GM23248 (cell line): ENCODE measurements at places on chromosomes 11 and 22. TPM values are rescaled to one million over a fixed set of nuclear protein-coding genes. Genes with fewer than 3 reads are reported as not detected.

Gene OR52H1
- polyA plus RNA-seq, result not detected in 2 replicates

Gene SNX32
- 0.51 and 0.98 TPM in 2 replicates for polyA plus RNA-seq

Gene ZNF70
- 1.0 and 1.2 TPM in 2 replicates for polyA plus RNA-seq

Gene TYR
- not detected in 2 replicates for polyA plus RNA-seq

Gene SLC5A1
- not detected in 2 replicates for polyA plus RNA-seq

Gene ROBO3
- 9.9 and 12.1 TPM in 2 replicates for polyA plus RNA-seq

Gene ARHGAP32
- polyA plus RNA-seq, result 1.2 and 1.3 TPM in 2 replicates

Gene OR51E2
- polyA plus RNA-seq, result not detected in 2 replicates

Gene MAPK8IP2
- polyA plus RNA-seq, result 0.06 and 0.09 TPM in 2 replicates

Gene OR8D1
- not detected in 2 replicates for polyA plus RNA-seq

Gene OR4C11
- not detected in 2 replicates for polyA plus RNA-seq

Gene C11orf87
- 0.94 and 1.1 TPM in 2 replicates for polyA plus RNA-seq

Gene OTOG
- polyA plus RNA-seq, result not detected in 2 replicates

Gene HORMAD2
- not detected in 2 replicates for polyA plus RNA-seq

Gene CECR2
- polyA plus RNA-seq, result 0.10 TPM in 1 of 2 replicates, not detected in the other

Gene CCDC188
- 1.2 TPM in 2 replicates for polyA plus RNA-seq

Gene OR6T1
- polyA plus RNA-seq, result not detected in 2 replicates

Gene LRRN4CL
- polyA plus RNA-seq, result 2.1 and 2.3 TPM in 2 replicates

Gene CCDC82
- 27.3 and 33.2 TPM in 2 replicates for polyA plus RNA-seq

Gene SH3BP1
- 0.81 and 0.89 TPM in 2 replicates for polyA plus RNA-seq

Gene KLHDC7B
- 0.06 TPM in 1 of 2 replicates, not detected in the other for polyA plus RNA-seq

Gene FXYD6
- polyA plus RNA-seq, result 0.20 TPM in 1 of 2 replicates, not detected in the other

Gene DBX1
- not detected in 2 replicates for polyA plus RNA-seq

Gene ELP4
- 15.9 and 16.2 TPM in 2 replicates for polyA plus RNA-seq

Gene TEF
- 2.2 and 2.8 TPM in 2 replicates for polyA plus RNA-seq

Gene CDC42BPG
- polyA plus RNA-seq, result not detected in 2 replicates

Gene SORL1
- polyA plus RNA-seq, result 0.26 and 0.30 TPM in 2 replicates

Gene TSPO
- polyA plus RNA-seq, result 896 and 938 TPM in 2 replicates

Gene PTPN5
- polyA plus RNA-seq, result not detected in 2 replicates

Gene TTC36
- polyA plus RNA-seq, result 0.27 and 0.58 TPM in 2 replicates

Gene FIBIN
- 42.2 and 45.8 TPM in 2 replicates for polyA plus RNA-seq

Gene MRGPRE
- not detected in 2 replicates for polyA plus RNA-seq

Gene POLR2F
- polyA plus RNA-seq, result 146 and 148 TPM in 2 replicates

Gene OR5P2
- not detected in 2 replicates for polyA plus RNA-seq

Gene GPR83
- polyA plus RNA-seq, result 0.04 TPM in 1 of 2 replicates, not detected in the other

Gene PARVG
- polyA plus RNA-seq, result 0.27 TPM in 1 of 2 replicates, not detected in the other

Gene DNAJC24
- polyA plus RNA-seq, result 13.1 and 13.3 TPM in 2 replicates

Gene OR52A1
- not detected in 2 replicates for polyA plus RNA-seq

Gene FOLR1
- polyA plus RNA-seq, result 0.24 TPM in 1 of 2 replicates, not detected in the other

Gene ZNF214
- 1.3 and 2.4 TPM in 2 replicates for polyA plus RNA-seq

Gene PHOX2A
- not detected in 2 replicates for polyA plus RNA-seq

Gene ZNRF3
- polyA plus RNA-seq, result 0.56 and 0.60 TPM in 2 replicates

Gene MS4A6E
- polyA plus RNA-seq, result not detected in 2 replicates

Gene OR4D6
- not detected in 2 replicates for polyA plus RNA-seq

Gene MS4A3
- not detected in 2 replicates for polyA plus RNA-seq

Gene SCUBE1
- not detected in 2 replicates for polyA plus RNA-seq

Gene VPREB1
- not detected in 2 replicates for polyA plus RNA-seq

Gene DYNC2H1
- 7.0 and 9.3 TPM in 2 replicates for polyA plus RNA-seq

Gene MYO7A
- polyA plus RNA-seq, result not detected in 2 replicates

Gene MAP6
- polyA plus RNA-seq, result 3.0 and 3.4 TPM in 2 replicates

Gene RHBDD3
- 28.8 and 31.4 TPM in 2 replicates for polyA plus RNA-seq

Gene BEST1
- polyA plus RNA-seq, result 3.1 and 3.9 TPM in 2 replicates

Gene OR2AG2
- not detected in 2 replicates for polyA plus RNA-seq

Gene RIMBP3B
- polyA plus RNA-seq, result 0.06 TPM in 1 of 2 replicates, not detected in the other
